Fibroblast of lung (primary cell): ENCODE measurements at places on chromosomes 5 and 9. TPM values are rescaled to one million over a fixed set of nuclear protein-coding genes. Genes with fewer than 3 reads are reported as not detected.

GRCh38 chr9:34809504-34810186 lies 99.7 kb upstream of the CCL21 start:
- H3K4me3 ChIP-seq = no peak overlapping the region
- H3K4me1 ChIP-seq = no peaks in the 10 kb centered on the region
- no peak overlapping the region for H3K27ac ChIP-seq
- peak; percentile 11 for DNase-seq

DNA sequence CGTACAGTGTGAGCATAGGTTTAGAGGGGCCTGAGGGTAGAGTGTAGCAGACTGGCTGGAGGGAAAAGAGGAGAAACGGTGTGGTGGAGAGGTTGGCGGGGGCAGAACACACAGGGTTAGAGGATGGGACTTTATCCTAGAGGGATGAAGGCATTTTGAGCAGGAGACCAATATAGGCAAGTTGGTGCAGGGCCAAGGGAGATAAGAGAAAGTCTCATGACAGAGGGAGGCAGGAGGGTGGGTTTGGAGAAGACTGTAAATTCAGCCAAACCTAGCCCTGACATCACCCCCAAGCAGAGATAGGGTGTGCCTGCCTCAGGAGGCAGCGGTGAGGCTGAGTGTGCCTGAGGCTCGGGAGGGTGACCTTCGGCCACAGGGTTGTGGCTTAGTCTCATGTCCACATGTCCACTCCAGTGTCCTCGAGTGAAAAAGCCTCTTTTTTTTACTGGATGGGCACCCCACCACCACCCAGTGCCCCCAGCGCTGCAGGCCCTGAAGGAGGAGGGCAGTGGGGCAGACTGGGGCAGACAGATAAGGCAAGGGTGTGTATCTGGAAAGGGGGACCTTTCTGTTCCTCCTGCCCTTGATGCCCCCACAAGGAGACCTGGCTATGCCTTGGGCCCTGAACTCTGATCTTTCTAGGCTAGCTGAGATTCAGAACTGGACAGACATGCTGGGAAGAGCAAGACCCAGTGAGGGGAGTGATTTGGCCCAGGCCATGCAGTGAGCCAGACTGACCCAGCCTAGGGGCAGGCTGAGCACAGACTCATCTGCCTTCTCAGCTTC lies 108.7 kb downstream of the RGS3 start:
- H3K4me3 ChIP-seq = no peak overlapping the region
- H3K27ac ChIP-seq = no peak overlapping the region
- no peaks in the 10 kb centered on the region for H3K36me3 ChIP-seq
- DNase-seq = no peak
- H3K4me1 ChIP-seq = peaks cover 11% of the 10 kb centered on the region

CHSY3 gene
- 0.99 and 1.3 TPM in 2 replicates for total RNA-seq

LPAR1 gene
- 146 and 222 TPM in 2 replicates for total RNA-seq
